CD4-positive, alpha-beta T cell treated with Interleukin-1 beta for 1 hour (primary cell): ENCODE measurements at places on chromosomes 7 and 10.

- peak; percentile 91 for DNase-seq
Observed at GRCh38 chr10:4825868-4826791, at the start of gene AKR1E2. TSS of gene AKR1E2 (plus strand) at chr10:4826207. CDS start at chr10:4826325, 118 bp downstream.

- DNase-seq: no peak
Observed at GRCh38 chr10:95217476-95217875, 23.4 kb downstream of the ACSM6 start.

- DNase-seq: no peak
Observed at GRCh38 chr7:44101966-44102845, 1.9 kb upstream of the AEBP1 start.

- DNase-seq: no peak
Observed at GRCh38 chr7:105571891-105572290, 9.4 kb downstream of the EFCAB10 start.

DNA sequence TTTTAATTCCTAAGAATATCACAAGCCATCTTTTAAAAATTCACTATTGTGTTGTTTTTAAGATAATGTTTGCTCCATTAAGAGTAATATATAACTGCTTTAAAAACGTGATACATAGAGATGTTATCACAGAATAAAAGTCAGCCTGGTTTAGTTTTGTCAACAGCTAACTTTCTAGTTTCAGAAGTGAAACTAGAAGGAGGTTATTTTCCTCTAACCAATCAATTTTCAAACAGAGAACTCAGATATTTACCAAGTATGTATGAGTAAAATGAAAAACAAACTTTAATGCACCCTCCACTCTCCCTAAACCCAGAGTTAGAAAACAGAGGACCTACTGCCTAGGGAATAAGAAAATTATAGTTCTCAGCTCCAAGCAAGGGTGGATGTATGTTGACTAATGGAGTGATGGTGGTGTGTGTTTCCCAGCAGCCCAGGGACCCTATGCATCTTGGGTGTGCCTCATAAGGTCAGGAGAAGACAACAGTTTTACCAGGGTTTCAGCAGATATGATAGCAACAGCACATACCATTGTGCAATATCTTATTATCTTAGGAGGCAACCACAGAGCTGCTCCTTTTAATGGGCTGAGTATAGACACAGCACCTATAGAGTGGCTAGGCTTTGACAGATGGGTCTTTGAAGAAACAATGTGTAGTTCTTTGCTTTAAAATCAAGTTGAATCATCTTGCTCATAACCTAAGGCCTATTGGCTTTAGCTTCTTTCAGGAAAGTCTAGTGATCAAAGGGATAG, 58.4 kb downstream of the PTPRZ1 start:
- DNase-seq: no peak

GRCh38 chr7:133135451-133135850, 53.6 kb upstream of the CHCHD3 start:
- DNase-seq: no peak

- DNase-seq: no peak
Observed at GRCh38 chr7:30799206-30799975, 28.2 kb downstream of the MINDY4 start.

DNA sequence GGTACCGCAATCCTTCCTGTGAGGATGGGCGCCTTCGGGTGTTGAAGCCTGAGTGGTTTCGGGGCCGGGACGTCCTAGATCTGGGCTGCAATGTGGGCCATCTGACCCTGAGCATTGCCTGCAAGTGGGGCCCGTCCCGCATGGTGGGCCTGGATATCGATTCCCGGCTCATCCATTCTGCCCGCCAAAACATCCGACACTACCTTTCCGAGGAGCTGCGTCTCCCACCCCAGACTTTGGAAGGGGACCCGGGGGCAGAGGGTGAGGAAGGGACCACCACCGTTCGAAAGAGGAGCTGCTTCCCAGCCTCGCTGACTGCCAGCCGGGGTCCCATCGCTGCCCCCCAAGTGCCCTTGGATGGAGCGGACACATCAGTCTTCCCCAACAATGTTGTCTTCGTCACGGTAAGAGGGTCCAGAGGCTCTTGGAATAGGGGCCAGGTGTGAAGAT, 1.7 kb downstream of the MEPCE start:
- DNase-seq: no peak
